Stimulated activated CD8-positive, alpha-beta memory T cell treated with anti-CD3 and anti-CD28 coated beads, Interleukin-15, amount 100 ng/mL, for 4 hours (primary cell): ENCODE measurements at places on chromosomes 2 and 18.

- DNase-seq = no peak
Measured at GRCh38 chr2:64492821-64493220, 31.3 kb upstream of the AFTPH start.

DNA sequence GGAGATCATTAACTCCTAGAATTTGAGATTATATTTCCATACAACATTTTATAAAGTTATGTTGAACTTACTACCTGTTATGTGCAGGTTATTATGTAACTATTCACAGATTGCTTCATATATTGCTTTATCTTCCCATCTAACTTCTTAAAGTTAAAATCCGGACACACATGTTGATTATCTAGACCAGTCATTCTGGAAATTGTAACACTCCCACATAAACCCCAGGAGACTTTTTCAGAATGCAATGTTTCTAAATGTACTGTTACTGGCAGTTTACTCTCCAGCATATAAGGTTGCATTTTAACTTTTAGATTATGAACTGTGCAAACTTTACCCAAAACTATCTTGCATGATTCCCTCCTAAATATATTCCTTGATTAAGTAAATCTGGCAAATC is 70.5 kb upstream of the FAM117B start:
- no peak for DNase-seq

DNA sequence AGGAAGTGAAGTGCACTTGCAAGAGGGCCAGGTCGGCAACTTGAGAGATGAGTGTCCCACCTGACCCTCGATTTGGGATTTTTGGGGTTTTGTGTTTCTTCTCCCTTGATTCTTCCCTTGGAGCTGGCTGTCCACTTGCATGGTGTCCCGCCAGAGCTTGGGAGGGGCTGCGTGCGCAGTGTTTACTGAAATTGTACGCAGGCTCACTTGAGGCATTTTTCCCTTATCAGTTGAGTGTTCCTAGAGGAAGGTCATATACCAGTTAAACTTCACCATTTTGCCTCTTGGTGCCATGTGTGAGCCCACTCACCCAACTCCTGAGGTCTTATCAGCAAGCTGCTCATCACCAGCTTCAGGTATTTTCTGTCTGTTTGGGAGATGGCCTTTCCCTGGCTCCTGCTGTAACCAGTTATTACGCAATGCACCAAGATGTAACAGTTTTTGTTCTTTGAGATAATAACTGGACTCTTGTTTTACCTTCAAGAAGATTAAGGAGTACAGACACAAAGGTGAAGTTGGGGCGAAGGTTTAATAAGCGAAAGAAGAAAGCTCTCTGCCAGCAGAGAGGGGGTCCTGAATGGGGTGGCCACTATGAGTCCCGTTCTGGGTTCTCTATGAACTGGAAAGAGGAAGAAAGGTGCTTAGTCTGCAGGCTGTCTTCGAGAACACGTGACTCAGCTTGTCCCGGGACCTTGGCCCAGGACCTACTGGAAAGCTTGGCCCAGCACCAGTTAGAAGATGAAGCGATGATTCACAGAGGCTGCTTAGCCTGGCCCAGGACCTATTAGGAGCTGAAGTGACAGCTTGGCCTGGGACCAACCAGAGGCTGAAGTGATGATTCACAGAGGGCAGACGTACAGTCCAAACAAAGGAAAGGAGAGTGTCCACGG is 21.5 kb upstream of the TXNL4A start:
- DNase-seq = no peak

- DNase-seq = no peak
Measured at GRCh38 chr2:233490831-233491230, 75.8 kb downstream of the USP40 start.

DNA sequence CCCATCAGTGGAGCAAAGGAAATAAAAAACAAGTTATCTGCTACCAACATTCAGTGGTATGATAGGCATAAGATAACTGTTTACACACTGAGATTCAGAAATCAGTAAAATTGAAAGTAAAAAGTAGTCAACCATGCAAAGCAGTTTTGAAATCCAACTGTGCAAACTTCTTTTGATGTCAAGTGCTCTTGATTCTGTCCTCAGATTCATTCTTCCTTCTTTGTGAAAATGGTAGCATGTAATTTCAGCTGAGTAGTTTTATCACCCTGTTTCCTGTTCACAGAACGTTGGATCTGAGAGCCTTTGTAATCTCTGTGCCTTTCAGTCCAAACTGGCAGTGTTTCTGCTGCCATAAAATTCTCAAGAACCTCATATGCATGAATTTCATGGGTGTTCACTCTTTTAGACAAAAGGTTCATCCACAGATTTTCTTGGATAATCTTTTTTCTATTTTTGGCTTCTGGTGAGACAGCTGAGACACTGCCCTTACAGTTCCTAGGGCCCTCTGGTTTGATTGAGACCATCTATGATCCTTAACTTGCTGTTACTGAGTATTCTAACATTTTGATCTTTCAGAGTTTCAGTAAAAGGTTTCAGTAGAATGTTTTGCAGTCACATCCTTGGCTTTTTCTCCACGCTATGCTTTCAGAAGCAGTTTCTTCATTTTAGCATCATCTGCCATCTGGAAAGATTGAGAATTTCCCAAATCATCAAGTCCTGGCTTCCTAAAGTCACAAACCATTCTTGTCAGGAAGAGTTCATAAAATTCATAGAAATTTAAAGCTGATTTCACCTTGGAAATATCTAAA is 272.3 kb upstream of the EPHA4 start:
- DNase-seq = no peak

- no peak for DNase-seq
Measured at GRCh38 chr2:144648837-144649465, 129.0 kb upstream of the ZEB2 start.

DNA sequence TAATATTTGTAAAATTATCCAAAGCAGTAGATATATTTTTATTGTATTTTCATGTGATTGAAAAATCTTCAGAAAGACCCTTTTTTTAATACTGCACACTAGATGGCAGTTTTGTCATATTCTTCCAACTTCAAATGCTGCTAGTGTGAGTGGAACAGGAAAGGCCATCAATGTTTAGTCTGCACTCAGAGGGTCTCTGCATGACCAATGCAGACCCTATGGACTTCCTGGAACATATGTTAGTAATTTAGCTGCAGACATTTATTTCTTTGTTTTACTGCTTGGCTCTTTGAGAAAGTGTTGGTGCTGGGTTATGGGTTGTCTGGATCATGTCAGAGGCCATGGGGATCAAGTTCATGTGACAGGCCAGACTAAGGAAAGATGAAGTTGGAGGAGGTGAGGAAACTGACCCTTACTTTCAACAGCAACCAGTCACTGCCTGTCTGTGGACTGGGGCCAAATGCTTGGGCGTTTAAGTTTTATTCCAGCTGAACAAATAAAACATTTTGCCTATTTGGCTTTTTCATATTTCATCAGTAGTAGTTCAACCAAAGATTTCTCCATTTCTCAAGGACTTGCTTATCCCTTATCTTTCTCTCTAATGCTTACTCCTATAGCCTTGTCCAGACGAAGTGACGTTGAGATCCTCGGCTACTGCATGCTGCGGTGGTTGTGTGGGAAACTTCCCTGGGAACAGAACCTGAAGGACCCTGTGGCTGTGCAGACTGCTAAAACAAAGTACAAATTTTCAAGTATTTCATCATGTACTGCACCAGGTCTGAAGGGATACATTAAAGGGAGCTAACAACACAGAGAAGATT is 84.8 kb downstream of the VRK2 start:
- no peak for DNase-seq

- no peak for DNase-seq
Measured at GRCh38 chr2:64040161-64040560, 20.9 kb upstream of the VPS54 start.

DNA sequence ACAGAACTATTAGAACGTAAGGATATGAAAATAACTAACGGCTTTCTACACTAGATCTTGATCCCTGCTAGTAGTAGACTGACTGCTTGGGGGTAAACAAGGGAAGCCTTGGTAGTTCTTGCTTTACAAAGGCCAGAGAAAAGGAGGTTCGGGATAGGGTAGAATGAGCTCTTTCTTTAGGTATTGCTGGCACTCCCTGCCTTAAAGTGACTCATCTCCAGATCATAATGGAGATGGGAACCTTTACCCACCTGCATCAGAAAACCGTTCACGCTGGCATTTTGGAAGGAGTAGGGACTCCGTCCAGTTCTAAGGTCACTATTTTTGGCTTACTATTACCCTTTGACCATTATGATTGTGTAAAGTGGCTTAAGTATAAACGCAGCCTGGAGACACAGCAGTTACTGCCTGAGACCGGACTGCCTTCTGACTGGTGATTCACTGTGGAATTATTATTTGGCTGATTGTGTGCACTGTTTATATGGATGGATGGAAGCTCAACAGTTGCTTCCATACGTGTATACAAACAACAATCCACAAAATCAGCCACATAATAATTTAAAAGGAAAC is 482.5 kb downstream of the STK39 start:
- DNase-seq = no peak

GRCh38 chr2:239716009-239716408 is 309.1 kb downstream of the NDUFA10 start:
- no peak for DNase-seq

DNA sequence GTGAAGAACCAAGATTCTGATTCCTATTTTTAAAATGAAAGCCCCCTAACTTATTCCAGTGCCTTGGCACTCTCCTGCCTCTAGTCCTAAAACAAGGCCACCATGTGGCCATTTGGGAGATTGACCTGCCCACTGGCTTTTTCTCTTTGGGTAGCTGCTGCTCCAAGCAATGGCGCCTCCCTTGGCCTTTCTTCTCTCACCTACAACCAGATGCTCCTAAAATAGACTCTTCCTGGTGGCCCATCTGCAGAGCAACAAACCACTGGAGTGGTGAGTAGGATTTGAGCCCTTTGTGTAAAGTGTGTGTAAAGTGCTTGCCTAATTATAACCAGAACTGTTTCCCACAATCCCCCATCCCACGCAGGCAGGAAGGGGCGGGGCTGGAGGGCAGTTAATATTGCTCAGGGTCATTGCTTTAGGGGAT is 114.2 kb downstream of the FHOD3 start:
- DNase-seq = no peak

- DNase-seq = no peak
Measured at GRCh38 chr2:33058716-33059470, 112.1 kb downstream of the LTBP1 start.

DNA sequence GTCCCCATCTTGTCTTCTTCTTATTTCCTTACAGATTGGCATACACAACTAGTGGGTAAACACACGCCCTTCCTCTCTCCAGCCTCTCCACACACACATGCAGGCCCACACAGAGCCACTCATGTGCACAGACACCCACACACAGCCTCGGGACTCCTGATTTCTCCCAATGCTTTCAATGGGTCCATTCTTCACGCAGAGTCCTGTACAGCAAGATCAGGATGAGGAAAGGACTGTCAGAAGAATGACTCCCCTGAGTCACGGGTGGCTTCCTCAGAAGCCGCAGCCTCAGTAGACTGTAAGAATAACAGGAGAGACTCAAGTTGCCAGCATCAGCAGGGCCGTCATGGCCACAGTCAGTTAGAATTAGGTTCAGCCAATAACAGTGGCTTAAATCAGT is 109.1 kb upstream of the GLI2 start:
- DNase-seq = no peak

GRCh38 chr2:24012521-24013188 is 2.8 kb downstream of the MFSD2B start:
- DNase-seq = no peak

GRCh38 chr2:72745679-72746368 is 80.0 kb downstream of the EXOC6B start:
- no peak for DNase-seq

DNA sequence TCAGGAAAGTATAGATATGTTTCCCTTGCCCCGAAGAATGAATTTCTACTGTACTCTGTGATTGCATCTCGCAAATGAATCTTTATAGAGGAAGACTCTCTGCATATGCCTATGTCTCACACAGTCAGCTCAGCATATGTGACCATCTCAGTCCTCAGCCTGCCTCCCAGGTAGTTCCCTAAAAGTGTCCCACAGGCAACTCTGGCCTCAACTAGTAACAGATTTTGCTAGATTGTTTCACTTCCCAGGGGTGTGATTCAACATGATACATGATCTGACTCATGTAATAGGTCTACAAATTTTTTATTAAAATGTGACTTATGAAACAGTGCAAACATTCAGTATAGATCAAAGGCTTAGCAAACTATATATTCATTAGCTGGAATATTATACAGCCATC is 296.6 kb upstream of the CRIM1 start:
- no peak for DNase-seq

DNA sequence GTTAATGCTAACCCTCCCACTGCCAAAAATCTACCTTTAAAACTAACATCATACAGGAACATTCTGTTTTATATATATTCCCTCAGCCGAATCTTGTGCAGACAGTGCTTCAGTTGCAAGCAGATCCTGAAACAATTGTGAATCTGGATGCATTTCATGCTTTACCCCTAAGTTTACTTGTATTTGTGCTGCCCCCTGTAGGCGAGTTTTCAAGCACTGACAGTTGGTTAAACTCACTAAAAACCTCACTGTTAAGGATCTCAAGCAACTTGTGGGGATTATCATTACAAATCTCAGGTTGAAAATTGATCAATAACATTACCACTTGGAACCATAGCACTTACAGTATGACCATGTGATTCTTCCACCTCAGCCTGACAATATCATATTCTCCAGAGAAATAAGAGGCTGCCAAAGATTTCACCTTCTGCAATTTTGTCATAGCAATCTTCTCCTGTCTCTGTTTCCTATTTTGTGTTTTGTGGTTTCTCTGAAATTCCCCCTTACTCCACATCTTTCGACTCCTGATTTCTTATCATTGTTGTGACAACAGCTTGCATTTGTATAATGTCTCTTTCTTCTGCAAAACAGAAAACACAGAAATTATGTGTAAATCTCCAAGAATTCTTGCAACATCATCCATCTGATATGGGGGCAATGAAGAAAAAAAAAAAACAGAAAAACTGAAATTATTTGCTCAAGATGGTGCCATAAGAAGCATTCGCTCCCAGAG is 354.6 kb upstream of the SETBP1 start:
- no peak for DNase-seq

DNA sequence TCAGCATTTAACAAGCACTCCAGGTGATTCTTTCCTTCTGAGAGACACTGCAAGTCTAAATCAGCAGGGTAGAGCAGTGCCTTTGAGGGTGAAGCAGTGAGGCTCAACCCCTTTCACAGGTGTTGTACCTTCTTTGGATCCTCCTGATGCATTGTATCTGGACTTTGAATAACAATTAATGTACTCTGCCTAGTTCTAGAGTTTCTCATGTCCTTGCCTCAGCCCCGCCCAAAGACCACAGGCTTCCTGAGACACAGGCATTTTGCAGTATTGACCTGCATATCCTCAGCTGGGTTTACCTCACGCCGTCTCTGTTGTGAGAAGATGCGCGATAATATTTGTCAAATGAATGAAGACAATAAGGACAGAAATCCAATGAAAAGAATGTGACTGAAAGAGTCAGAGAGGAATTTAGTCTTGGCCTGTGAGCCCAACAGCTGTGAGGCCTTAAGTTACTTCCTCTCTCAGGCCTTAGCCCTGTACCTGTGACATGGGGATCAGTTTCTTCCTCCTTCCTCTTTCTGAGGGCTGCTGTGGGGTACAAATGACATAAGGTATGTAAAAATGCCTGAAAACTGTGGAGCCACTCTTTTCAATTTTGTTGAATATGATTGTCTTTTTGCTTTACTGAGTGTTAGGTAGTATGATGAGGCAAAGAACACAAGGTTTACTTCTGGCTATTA is 43.7 kb downstream of the WIPF1 start:
- no peak for DNase-seq
